MM.1S (cell line): ENCODE measurements at places on chromosomes 7 and 10.
A peak's percentile ranks its signal among the peaks of the same experiment; 100 is the strongest.

GRCh38 chr7:108613147-108613948 is 43.7 kb downstream of the DNAJB9 start:
- peak; percentile 75 for DNase-seq

- DNase-seq: no peak
Measured at GRCh38 chr10:27256299-27257189, 15.9 kb upstream of the ACBD5 start.

DNA sequence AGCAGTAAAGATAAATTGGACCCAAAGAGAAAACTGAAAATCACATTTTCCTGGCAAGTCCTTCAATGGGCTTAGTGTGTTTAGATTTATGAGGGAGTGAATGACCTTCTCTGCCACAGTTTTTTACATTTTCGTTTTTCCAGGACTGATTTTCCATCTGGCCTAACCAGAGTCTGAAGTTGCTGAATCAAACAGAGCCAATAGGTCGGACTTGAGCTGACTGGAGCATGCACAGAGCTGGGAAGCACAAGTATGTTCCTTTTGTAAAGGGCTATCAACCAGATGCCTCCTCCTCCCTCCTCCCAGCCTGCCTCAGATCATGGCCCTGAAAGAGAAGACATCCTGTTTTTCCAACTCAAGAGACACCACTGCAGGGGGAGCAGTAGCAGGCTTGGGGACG is 126.0 kb upstream of the ANKRD1 start:
- no peak for DNase-seq

DNA sequence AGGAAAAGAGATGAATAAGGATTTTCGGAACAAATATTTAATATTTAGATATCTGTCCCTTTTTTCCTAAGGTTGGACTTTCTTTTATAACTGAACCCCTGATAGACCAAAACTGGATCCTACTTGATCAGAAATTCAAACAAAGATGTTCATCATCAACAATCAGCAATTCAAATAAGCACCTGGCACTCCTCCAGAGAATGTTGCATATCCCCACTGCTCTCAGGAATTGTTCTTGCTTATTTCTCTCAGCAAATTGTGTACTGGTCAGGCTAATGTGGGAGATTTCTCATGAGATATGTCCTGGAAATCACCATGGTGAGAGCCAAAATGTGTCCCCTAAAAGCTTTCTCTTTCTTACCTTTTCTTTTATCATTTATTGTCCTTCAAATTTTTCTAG is 40.3 kb upstream of the LHFPL3 start:
- no peak for DNase-seq

DNA sequence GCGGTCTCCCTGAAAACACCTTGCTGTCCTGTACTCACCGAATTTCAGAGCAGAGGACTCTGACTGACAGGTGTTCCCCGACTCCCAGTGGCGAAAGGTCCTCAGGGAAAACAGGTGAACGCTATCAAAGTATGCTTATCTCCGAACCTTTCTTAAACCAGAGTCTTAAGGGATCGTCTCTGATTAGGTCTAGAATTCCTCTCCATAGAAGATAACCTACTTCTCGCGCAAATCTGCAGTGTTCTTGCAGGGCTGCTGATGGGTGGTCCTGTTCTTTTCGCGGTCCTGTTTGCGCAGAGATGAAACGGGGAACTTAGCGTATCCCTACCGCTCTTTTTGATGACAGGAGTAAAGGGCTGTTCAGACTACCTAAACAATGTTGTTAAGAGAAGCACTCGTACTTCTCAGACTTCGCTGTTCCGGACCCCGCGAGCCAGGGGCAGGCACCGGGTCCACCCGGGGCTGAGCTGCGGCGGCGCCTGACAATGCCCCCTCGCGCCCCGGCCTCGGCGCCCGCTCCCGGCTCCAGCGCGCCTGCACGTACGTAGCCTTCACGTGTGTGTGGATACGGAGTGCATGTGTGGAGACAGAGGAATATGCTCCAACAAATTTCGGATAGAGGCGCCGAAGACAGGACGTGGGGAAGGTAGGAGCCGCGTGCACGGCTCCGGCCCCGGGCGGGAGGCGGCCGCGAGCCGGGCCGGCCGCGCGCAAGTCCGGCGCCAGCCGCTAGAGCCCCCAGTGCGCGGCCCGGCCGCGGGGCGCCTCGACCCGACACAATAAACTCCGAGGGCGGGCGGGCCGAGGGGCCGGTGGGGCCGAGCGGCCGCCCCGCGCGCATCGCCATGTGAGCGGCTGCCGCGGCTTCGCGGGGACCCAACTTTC is 766 bp upstream of the ZMYND11 start:
- DNase-seq: peak; percentile 53

DNA sequence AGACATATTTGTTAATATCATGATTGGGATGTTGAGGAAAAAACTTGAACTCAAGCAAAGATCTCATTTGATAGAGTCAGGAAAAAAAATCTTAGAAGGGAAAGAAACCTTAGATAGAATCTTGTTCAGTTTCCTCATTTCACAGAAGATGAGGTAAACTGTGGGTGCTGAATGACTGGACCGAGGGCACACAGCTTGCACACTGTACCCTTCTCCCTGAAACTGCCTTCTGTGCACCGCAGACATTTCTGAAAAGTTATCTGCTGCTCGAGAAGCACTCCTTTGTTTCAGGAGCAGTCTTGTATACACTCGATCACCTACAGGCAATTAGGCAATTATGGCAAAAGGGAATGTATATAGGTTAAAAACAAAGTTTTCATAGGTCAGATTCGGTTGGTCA is 167.4 kb downstream of the SKAP2 start:
- no peak for DNase-seq

DNA sequence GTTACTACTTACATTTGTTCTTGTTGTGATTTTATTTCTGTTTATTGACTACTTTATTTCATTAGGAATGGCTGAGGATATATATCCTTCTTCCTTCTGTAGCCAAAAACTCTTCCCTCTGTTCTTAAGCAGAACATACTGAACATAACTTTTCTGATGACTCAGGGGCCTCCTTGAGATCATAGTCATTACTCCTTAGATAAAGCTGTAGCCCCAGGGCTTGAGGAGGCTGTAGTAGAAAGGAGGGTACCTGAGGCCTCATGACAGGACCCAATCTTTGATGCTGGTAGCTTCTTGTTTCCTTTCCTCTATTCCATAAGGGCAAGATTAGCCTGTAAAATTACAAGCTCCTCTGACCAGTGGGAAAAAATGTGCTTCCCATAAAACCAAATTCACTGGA is 41.2 kb upstream of the FGFR2 start:
- DNase-seq: no peak

GRCh38 chr7:40584667-40585433 is 450.0 kb downstream of the SUGCT start:
- DNase-seq: no peak

GRCh38 chr7:95772298-95772770 is at the start of gene DYNC1I1:
Gene DYNC1I1, plus strand, starts transcription at chr7:95772554. Its CDS starts 32,176 bp downstream, at chr7:95804730.
- DNase-seq: peak; percentile 81

DNA sequence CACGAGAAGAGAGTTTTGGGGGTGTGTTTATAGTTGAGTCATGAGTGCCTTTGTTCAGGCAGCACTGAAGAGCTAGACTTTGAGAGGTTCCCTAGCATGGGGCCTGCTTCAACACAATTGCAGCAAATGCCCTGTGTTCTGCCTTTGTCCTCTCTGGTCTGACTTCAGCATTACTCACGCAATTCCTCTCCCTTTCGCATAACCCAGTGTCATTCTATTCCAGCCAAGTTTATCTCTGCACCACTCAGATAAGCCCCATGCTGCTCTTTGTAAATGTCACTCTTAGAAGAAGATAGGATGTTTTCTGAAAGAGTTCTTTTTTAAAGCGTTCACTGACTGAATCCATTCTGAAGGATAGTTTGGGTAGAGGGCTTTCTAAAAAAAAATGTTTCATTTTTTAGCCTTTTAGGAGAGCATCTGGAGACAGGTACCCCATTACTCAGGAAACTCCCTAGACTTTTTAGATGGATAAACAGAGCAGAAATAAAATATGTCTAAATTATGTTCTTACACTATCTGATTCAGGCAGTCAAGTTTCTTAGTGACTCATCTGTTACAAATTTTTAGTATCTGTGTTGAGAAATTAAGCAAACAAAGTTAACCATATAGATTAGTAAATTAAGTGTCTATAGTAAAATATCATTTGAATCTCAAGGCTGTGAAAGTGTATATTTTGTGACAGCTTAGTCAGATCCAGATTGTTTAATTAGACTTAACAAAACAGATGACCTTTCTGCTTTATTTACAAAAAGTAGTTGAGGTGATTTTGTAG is 318.5 kb downstream of the GPR158 start:
- DNase-seq: no peak

- no peak for DNase-seq
Measured at GRCh38 chr7:140391634-140392033, 6.7 kb downstream of the SLC37A3 start.

DNA sequence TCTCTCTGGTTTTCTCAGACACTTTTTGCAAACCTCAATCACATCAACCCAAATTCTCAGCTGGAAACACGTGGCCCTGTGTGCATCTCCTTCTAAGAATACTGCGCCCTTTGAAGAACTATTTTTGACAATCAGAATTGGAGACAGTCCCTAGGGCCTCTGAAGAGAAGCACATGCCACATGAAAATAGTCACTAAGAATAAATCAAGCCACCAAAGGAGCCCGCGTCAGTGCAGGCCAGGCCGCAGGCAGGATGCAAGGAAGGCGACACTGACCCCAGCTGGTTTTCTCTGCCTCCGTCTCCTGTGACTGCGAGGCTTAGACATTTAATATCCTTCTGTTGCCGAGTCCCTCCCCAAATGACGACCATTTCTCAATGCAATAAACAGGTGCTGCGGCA is 88.0 kb upstream of the ADAM12 start:
- no peak for DNase-seq
